ENCODE measurements at places on chromosomes 16 and 17.

DNA sequence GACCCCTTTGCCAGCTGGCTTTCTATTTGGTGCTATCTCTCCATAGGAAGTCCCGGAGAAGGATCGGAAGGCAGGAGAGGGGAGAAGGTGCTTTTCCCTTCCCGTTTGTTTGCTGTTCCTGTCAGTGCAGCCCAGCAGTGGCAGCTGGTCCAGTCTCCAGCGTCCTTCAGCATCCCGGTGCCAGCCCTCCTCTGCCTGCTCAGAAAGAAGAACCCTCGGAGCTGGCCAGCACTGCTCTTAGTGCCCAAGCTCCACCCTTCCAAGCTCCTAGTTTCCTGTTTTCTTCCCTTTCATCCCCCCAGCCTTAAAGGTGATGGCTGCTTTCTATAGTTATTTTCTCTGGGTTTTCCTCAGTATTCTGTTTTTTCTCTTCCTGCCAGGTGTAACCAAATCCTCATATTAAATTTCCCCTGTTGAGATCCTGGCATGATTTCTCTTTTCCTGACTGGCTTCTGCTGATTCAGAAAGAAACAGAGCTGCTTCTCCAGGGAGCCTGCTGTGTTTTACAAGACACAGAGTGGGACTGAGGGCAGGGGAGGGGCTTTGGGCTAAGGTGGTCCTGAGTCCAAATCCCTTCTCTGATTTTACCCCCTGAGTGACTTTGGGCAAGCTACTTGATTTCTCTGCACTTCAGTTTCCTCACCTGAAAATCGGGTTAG, 186.8 kb downstream of the COPRS start:
- no peak for DNase-seq

DNA sequence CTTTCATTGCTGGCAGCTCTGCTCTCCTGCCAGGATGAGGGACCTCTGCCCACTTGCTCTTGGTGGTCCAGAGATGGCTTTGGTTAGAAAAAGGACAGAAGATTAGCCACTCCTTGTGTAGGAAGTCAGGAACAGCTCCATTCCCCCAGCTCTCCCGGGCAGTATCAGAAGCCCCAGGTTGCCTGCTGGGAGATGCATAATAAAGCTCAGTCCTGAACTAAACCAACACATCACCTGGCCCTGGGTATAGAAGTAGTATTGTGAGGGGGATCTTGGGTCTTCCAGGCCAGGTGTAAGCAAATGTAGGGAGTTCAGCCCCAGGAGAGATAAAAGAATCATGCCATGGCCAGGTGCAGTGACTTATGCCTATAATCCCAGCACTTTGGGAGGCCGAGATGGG, 52.4 kb downstream of the NEUROD2 start:
- no peak for DNase-seq

DNA sequence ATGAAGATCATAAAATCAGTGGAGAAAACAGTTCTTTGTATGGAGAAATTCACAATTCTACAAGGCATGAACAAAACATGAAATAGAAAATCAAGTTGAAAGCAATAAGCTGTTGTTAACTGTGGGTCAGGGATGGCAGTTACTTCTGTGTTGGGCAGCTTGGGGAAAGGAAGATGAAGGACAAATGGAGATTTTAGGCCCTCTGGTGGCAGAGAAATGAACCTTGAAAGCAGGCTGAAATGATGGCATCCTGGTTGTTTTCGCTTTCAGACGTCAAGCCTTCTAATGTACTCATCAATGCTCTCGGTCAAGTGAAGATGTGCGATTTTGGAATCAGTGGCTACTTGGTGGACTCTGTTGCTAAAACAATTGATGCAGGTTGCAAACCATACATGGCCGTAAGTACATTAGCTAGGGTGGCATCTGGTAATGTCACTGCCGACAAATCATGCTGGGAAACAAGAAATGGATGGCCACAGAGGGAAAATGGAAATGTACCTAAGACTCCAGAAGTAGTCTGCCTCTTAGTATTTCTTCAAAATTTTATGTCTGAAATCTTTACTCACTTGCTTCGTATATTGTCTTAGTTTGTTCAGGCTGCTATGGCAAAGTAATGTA, 108.9 kb downstream of the MAP2K6 start:
- DNase-seq, result peak; percentile 43

DNA sequence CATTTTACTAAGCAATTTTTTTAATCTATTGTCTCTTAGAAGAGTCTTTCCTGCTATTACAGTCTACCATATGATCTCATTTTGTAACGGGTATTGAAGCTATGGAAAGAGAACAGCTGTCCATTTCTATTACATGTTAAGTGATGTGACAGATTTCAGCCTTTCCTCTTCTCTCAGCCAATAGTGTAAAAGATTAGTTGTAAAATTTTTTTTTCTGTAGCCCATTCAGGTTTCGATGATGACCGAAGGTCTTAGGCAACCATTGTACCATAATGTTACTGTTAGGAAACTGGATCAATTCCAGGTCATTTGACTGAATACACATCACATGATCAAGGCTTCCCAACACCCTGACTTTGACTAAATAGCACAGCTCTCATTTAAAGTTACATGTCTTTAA, 147.6 kb upstream of the HLF start:
- no peak for DNase-seq

DNA sequence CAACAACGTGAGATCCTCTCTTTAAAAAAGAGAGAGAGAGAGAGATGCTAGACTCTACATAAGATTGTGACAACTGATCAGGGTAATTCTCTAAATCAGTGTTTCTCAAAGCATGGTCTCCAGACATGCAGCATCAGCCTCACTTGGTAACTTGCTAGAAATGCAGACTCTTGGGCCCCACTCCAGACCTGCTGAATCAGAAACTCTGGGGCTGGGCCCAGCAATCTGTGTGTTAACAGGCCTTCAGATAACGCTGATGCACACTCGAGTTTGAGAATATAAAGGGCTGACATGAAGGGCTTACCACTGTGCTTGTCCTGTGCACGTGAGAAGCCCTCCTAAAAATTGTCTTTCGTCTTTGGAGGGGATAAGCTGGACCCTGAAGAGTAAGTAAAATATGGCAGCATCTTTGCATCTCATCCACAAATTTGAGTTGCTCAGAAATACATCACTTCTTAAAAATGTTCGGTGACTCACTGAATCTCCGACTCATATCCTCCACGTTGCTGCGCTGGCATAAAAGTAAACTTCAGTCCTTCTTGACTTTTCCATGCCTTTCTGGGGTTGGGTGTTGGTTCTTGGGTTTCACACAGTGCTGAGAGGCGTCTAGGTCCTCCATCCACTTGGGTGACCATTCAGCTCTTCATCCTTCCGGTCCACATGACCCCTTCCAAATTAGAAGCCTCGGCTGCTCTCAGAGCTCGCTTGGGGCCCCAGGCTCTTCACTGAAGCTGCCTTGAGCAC, 26.1 kb upstream of the KDM8 start:
- DNase-seq, result no peak

- no peak for DNase-seq
Observed at GRCh38 chr16:80025236-80025635, 424.7 kb upstream of the MAF start.

- no peak for DNase-seq
Observed at GRCh38 chr16:55505333-55506015, 3.4 kb upstream of the LPCAT2 start.

GRCh38 chr17:726271-726919, 6.0 kb upstream of the TLCD3A start:
- no peak for DNase-seq

DNA sequence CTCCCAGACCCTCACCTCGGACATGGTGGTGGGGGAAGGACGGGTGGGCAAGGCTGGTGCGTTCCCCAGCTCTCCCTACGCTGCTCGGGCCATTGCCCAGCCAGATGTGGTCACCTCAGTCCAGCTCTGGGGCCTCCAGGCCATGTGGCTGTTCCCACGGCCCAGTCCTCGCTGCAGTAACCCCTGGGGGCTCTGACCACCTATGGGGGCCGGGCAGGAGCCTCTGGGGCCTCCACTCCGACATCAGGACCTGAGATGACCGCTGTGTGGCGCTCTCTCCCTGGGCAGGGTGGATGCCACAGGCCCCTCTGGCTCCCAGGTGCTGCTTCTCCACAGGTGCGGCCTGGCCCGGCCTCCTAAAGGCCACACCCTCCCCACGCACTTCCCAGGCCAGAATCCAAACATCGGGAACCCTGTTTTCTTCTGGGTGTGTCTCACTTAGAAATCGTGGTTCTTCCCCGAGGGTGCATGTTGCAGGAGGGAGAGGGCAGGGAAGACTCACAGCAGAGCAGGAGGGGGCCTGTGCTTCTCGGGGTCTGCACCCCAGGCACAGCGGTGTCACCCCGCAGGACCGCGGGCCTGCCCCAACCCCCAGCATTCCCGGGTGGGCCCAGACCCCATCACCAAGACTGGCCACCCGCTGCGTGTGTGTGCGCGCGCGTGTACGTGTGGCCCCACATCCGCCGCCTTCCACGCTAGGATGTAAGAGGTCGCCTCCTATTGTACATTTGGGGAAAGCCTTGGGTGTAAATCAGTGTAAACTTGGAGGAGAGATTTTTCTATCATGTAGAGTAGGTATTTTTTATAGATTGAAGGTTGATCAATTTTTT, 5.9 kb upstream of the CAPN15 start:
- DNase-seq, result no peak

- DNase-seq, result no peak
Observed at GRCh38 chr16:76292218-76292617, 15.0 kb downstream of the CNTNAP4 start.

DNA sequence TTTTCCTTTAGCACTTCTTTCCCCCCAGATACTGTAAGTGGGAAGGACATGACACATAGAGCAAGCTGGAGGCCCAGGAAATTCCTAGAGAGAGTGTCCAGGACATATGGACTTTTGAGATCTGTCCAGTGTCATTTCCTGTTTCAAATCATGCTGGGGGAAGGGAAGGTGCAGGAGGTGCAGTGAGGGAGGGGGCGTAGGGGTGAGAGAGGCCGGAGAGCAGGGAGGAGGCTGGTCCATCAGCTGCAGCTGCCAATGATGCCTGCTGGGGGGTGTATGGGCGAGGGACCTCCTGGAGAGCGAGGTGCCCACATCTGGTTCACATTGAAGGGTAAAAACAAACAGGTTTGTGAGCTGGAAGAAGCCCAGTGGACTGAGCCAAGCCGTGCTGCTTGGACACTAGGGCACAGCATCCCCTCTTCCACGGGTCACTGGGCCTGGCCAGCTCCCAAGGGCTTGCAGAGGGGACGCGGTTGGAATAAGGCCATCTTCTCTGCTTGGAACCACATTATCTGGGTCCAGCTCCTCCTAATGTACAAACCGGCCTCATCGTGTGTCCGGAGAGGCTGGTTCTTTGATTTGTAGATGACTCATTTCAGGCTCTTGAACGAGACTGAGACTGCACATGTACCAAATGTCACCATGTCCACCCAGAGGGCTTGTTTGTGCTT, 70.4 kb upstream of the SMURF2 start:
- DNase-seq, result no peak

DNA sequence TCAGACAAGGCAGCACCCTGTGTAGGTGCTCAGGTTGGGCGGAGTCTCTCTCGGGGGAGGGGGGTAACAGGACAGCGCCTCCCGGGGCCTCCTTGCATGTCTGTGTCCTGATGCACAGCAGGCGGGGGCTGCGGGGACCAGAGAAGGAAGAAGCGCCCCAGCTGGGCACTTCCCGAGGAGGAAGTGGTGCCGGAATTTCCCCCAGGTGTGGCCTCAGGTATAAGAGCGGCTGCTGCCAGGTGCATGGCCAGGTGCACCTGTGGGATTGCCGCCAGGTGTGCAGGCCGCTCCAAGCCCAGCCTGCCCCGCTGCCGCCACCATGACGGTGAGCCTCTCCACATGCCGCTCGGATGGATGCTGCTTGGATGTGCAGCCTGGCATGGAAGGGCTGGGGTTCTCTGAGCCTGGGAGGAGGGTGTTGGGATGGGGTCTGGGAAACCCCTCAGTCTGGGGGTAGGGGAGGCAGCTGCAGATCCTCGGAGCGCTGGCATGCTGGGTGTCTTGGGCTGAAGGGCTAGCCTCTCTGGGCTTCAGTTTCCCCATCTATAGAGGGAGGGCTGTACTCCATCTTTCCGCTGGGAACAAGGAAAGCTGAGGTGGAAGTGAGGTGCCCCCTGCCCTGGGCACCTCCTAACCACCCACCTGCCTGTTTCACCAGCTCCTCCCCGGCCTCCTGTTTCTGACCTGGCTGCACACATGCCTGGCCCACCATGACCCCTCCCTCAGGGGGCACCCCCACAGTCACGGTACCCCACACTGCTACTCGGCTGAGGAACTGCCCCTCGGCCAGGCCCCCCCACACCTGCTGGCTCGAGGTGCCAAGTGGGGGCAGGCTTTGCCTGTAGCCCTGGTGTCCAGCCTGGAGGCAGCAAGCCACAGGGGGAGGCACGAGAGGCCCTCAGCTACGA, at the start of gene IL17C:
TSS of gene IL17C (plus strand) at position 250 of the 908 bp plus-strand sequence. CDS start at position 320, 70 bp downstream.
- no peak for DNase-seq

DNA sequence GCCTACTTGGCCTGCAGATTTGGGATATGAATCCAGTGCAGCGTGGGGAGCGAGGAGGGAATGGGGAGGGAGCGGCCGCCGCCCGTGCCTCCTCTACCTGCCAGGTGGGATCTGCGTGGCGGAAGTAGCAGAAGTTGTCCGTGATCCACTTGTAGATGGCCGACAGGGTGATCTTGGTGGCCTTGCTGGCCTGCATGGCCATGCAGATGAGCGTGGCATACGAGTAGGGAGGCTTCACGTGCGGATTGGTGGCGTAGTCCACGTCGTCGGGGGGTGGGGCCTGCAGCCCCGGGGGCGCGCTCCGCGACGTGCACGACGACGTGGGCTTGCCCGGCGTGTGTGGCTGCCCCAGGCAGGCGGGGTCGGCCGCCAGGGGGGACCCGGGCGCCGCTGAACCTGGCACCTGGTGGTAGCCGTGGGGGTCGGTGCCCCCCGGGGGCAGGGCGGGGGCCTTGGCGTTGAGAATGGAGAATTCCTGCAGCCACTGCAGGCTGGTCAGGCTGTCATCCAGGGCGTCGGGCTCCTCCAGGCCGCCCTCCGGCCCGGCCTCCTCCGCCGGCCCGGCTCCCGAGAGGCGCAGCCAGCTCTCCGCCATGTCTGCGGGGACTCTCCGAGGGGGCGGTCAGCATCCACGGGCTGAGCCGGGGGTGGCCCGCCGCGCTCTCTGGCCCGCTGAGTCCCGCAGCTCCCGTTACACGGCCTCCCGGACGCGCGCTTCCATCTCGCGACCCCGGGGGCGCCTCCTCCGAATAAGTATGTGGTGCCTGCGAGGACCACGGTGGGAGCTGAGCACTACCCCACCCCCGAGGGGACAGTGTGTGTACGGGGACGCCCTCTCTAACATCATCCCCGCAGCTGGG, 1.0 kb downstream of the FOXJ1 start:
- peak; percentile 20 for DNase-seq

GRCh38 chr16:57783883-57784282, 18.4 kb downstream of the KIFC3 start:
- DNase-seq, result no peak

GRCh38 chr17:266701-267667, 85.5 kb upstream of the DOC2B start:
- no peak for DNase-seq

- no peak for DNase-seq
Observed at GRCh38 chr16:3612510-3613466, 1.4 kb upstream of the SLX4 start.

- DNase-seq, result no peak
Observed at GRCh38 chr16:73190256-73190655, 142.3 kb upstream of the ZFHX3 start.

DNA sequence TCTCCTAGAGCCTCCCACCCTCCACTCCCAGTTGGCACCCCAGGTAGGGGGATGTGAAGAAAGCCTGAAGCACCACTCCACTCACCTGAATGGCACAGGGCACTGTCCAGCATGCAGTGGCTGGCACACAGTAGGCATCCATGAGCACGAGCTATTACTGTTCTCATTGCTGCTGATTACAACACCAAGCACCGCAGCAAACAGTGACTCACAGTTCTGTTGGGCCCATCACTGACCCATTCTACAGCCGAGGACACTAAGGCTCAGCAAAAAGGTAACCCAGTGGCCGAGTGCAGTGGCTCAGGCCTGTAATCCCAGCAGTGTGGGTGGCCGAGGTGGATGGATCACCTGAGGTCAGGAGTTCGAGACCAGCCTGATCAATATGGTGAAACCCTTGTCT, 2.7 kb downstream of the ZSCAN10 start:
- DNase-seq, result no peak
